ENCODE measurements at places on chromosomes 4 and X. TPM values are rescaled to one million over a fixed set of nuclear protein-coding genes. Genes with fewer than 3 reads are reported as not detected.

- H3K4me3 ChIP-seq, result no peak overlapping the region
- peaks cover 28% of the 10 kb centered on the region for H3K36me3 ChIP-seq
- H3K27ac ChIP-seq, result no peak overlapping the region
- H3K4me1 ChIP-seq, result no peaks in the 10 kb centered on the region
- no peak for DNase-seq
Measured at GRCh38 chr4:17597517-17597916, 16.9 kb upstream of the MED28 start.

DNA sequence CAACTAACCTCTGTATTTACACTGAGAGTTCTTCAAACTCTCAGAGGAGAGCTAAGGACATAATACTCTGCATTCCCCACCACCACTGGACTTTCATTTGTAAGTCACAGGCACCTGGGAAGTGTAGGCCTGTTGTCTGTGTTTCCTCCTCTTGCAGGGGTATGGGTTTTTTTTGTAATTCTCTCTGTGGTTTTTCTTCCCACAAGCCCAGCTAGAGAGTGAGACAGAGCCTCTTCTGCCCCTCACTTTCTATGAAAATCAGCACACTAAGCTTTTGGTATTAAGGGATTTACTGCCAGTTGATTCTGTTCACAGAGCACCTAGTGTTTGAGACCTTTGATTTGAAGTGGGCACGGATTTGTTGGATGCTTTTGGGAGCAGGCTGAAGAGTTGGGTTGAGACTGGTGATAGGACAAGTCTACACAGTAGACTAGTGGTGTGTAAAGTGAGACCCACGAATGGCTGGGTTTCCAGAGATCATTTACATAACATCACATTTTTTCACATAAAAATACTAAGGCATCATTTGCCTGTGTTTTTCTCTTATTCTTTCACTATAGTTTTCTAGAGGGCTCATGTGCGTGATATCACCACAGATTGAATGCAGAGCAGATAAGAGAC lies 28.9 kb upstream of the WDR17 start:
- H3K4me1 ChIP-seq, result no peaks in the 10 kb centered on the region
- peaks cover 7% of the 10 kb centered on the region for H3K27me3 ChIP-seq
- no peaks in the 10 kb centered on the region for H3K36me3 ChIP-seq
- no peak for DNase-seq
- H3K4me3 ChIP-seq, result no peak overlapping the region
- H3K27ac ChIP-seq, result no peak overlapping the region

- no peak overlapping the region for H3K4me3 ChIP-seq
- peaks cover 20% of the 10 kb centered on the region for H3K4me1 ChIP-seq
- no peaks in the 10 kb centered on the region for H3K27me3 ChIP-seq
- DNase-seq, result no peak
- H3K27ac ChIP-seq, result no peak overlapping the region
Measured at GRCh38 chr4:122588453-122589238, 32.2 kb downstream of the IL21 start.

DNA sequence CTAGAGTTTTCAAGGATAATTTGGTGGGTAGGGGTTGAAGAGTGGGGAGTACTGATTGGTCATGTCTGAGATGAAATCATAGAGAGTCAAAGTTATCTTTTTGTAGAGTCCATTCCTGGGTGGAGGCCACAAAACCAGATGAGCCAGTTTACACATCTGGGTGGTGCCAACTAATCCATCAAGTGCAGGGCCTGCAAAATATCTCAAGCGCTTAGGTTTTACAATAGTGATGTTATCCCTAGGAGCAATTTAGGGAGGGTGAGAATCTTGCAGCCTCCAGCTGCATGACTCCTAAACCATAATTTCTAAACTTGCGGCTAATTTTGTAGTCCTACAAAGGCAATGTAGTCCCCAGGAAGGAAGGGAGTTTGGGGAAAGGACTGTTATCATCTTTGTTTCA lies 988.3 kb upstream of the LCORL start:
- DNase-seq, result no peak
- H3K36me3 ChIP-seq, result no peaks in the 10 kb centered on the region
- no peak overlapping the region for H3K4me3 ChIP-seq
- H3K27ac ChIP-seq, result peak overlapping the region; percentile 20
- H3K4me1 ChIP-seq, result peaks cover 41% of the 10 kb centered on the region

- H3K36me3 ChIP-seq, result peaks cover 5% of the 10 kb centered on the region
- H3K27ac ChIP-seq, result peak overlapping the region; percentile 78
- no peak overlapping the region for H3K4me3 ChIP-seq
- H3K27me3 ChIP-seq, result no peaks in the 10 kb centered on the region
- peaks cover 5% of the 10 kb centered on the region for H3K4me1 ChIP-seq
Measured at GRCh38 chr4:169566021-169566818, 46.2 kb downstream of the NEK1 start.

Gene DUSP21
- total RNA-seq, result not detected
